ENCODE measurements at places on chromosomes 4 and X.

GRCh38 chr4:123889507-123889906, 492.9 kb downstream of the SPRY1 start:
- no peak for DNase-seq

GRCh38 chrX:16462912-16463311, 187.0 kb upstream of the S100G start:
- no peak for DNase-seq

DNA sequence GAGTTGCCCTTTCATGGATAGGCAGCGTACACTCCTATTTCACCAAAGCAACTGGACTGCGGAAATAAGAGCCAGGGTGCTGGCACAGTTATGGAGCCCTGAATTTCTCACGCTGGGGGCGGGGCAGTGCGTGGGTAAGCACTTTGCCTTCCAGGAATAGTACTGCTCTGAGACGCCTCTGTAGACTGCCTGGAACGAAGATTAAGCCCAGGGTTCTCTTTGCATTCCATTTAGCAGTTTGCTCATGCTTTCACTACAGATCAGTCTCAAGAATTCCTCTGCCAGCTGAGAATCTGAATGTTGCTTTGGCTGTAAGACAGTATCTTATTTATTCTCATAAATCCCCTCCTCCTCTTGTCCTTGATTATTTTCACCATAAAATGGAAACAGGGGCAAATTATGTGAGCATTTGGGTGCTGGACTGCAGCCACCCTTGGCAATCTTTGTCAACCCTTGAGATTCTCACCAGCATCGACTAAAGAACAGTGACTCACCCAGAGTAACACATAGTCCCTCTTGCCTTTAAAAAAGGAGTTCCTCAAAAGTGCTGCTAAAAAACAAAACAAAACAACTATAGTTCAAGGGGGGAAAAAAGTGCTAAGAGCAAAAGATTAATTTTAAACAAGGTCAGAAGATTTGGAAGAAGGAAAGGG, 88.9 kb upstream of the CITED1 start:
- DNase-seq = no peak

DNA sequence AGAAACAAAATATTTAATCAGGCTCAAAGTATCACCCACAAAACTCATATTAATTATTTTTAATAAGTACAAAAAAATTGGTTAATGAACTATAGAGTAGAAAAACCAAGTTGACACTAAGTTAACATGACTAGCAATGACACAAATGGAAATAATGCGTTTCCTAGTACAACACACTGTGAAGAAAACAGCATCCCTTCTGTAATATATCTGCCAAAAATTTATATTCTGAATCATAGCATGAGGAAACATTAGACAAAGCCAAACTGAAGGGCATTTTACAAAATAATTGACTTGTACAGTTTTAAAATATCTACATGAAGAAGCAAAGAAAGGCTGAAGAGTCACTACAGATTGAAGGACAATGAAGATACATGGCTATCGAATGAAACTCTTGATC, 477.6 kb upstream of the INTU start:
- no peak for DNase-seq

- no peak for DNase-seq
These were observed 5.6 kb downstream of the PCDH10 start for GRCh38 chr4:133154725-133155124.

DNA sequence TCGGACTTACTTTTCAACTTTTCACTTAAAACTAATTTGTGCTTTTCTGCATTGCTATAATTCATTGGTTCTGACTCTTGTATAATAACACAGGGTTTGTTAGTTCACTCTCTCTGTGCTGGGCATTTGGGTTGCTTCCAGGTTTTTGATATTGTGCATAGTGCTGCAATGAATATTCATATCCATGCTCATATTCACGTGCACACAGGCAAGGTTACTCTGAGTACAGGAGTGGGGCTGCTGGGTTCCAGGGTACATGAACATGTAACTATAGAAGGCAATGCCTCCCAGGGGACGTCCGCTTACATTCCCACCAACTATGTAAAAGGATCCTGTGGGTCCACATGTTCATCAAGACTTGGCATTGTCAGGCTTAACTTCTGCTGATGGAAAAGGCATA, 117.2 kb downstream of the ADGRA3 start:
- DNase-seq = no peak

DNA sequence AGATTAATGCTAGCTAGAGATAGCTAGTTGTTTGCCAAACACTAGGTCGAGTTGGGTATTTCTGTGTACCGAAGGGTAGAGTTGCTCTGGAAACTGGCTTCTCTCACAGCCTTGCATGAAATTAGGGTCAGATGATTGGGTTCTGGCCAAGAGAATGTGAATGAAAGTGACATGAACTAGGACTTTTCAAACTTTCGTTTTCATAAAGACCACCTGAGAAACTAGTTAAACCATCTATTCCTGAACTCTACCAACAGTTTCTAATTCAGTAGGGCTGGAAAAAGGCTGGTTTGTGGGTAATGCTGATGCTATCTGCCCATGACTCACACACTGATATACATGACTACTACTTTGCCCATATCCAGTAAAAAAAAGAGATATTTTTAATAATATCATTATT, 157.6 kb downstream of the GASK1B start:
- DNase-seq = no peak

- DNase-seq = no peak
These were observed 231.5 kb downstream of the UNC5C start for GRCh38 chr4:95317085-95317793.

GRCh38 chrX:20267931-20268701, 1.4 kb upstream of the RPS6KA3 start:
- no peak for DNase-seq

DNA sequence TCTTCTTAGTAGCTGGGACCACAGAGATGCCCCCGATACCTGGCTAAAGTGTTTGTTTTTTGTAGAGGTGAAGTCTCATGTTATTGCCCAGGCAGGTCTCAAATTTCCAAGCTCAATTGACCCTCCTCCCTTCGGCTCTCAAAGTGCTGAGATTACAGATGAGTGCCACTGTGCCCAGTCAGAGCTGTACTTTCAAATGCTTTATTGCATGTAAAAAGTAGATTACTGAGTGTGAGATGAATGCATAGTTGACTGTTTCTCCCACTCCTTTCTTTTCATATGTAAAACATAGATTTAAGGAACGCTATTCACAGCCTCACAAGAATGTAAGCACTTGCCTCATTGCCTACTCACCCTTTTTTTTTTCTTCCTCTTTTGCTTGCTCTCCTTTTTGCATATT, 984.4 kb upstream of the PABPC4L start:
- no peak for DNase-seq

DNA sequence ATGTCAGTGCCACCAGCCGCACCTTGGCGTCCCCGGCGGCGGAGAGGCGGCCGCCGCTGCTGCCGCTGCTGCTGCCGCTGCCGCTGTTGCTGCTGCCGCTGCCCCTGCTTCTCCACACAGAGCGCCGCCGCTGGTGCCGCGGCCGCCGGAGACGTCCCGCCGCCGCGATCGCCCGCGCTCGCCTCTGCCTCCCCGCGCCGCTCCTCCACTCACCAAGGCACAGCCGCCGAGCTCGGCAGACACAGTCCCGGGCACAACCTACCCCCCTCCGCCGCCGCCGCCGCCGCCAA, at the start of gene PPP3CA:
PPP3CA (minus strand) TSS at position 260 of the 290 bp plus-strand sequence.
- no peak for DNase-seq

- DNase-seq = no peak
These were observed 131.9 kb downstream of the FHIP1A start for GRCh38 chr4:151540728-151541388.

- DNase-seq = no peak
These were observed 1222.4 kb upstream of the AGA start for GRCh38 chr4:178664621-178665020.

GRCh38 chr4:57344296-57344695, 234.1 kb upstream of the IGFBP7 start:
- no peak for DNase-seq

GRCh38 chrX:12997906-12998687, 23.2 kb downstream of the TMSB4X start:
- peak; percentile 50 for DNase-seq

GRCh38 chr4:40934676-40935075, 184.9 kb downstream of the NSUN7 start:
- no peak for DNase-seq

GRCh38 chrX:67543818-67544217, at the start of gene AR:
Gene AR, plus strand, starts transcription at chrX:67544021. Its CDS starts 1,126 bp downstream, at chrX:67545147.
- no peak for DNase-seq

GRCh38 chr4:57989430-57989829, 879.2 kb upstream of the IGFBP7 start:
- no peak for DNase-seq

DNA sequence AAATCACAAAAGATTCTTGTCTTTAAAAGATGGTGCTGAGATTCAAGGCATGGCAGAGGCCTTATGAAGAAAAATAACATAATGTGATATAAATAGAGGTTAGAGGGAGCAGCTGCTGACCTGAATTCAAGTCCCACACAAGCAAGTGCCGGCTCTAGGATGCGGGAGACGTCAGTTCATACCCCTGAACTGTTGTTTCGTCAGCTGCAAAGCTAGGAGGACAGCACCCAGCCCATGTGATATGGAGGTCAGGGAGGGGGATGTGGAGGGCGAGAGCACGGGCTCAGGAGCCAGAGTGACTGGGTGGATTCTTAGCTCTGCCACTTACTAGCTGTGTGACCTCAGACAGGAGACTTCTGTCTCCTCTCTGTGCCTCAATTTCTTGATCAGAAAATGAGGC, 77.9 kb downstream of the JAKMIP1 start:
- DNase-seq = no peak

DNA sequence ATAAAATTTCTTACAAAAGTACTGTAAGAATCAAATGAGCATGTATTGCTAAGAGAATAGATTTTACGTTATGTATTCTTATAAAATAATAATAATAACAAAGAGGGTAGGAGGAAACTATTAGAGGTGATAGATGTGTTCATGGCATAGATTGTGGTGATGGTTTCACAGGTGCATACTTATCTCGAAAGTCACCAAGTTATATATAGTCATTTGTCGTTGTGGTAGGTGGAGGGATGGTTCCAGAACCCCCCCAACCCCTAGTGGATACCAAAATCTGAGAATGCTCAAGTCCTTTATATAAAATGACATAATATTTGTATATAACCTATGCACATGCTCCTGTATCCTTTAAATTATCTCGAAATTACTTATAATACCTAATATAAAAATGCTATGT, 36.7 kb upstream of the H2AZ1 start:
- DNase-seq = no peak

DNA sequence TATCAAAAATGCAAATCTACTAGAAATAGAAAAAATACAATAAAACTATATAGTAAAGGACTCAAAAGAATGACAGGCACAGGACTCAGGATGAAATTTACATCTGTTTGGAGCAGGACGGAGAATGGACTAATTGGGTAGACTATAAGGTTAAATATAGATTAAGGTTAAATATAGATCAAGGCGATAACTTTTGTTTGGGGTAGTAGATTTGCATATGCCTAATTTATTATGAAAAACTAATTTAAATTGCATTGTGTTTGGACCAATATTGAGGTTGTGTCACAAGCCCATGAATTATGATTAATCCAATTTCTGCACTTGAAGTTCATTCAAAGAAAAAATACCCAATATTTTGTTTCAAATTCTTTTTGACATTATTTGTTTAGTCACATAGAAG, 31.0 kb downstream of the MTHFD2L start:
- DNase-seq = no peak

DNA sequence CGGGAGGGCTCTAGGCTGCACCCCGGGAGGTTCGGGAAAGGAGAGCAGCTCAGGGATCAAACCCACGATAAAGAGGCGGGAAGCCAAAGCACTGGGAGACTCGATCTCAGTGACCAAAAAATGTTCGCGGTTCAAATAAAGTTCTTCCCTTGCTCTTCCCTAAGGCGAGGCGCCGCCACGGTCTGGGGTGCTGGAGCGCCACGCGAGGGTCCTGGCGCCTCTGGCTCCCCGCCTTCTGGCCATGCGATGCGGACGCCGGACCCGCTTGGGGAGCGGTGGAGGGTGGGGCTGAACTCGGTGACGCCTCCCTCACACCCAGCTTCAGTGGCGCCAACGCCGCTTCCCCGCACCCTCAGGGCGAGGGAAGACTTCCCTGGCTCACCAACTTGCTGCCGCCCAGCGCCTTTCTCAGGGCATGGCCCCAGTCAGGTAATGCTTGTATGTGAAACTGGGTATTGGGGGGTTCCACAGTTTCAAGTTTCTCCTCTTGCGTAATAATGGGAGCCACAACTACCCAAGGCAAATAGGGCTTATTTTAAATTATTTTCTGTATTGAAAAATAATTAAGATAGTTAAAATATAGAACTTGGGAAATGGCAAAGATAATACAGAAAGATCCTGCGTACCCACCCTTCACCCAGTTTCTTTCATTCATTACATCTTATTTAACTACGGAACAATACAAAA, at the start of gene QRFPR:
QRFPR (minus strand) TSS at position 243 of the 687 bp plus-strand sequence. CDS start 371 bp downstream, outside the sequence.
- peak; percentile 8 for DNase-seq

GRCh38 chrX:95974096-95974470, 710.6 kb upstream of the DIAPH2 start:
- no peak for DNase-seq

- no peak for DNase-seq
These were observed 6.9 kb downstream of the SH3RF1 start for GRCh38 chr4:169263791-169264392.

GRCh38 chrX:133654811-133655210, 239.5 kb upstream of the GPC4 start:
- DNase-seq = no peak

DNA sequence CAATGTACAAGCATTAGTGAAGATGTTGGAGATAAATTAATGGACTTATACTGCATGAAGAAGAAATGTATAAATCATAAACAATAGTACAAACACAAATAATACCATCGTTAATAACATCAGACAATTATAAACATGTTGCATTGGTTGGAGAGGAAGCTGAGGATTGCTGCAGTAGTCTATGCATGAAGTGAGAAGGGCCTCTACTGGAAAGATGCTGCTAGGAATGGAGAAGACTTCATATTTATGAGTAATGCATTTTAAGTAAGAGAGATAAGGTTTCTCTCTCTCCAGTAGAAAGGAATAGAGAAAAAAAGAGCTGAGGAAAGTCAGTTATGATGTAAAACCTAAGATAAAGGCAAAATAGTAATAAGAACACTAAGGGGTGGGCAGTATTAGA, 247.8 kb downstream of the GRID2 start:
- DNase-seq = no peak

GRCh38 chrX:45954026-45954425, 591.2 kb downstream of the ZNF674 start:
- DNase-seq = no peak

DNA sequence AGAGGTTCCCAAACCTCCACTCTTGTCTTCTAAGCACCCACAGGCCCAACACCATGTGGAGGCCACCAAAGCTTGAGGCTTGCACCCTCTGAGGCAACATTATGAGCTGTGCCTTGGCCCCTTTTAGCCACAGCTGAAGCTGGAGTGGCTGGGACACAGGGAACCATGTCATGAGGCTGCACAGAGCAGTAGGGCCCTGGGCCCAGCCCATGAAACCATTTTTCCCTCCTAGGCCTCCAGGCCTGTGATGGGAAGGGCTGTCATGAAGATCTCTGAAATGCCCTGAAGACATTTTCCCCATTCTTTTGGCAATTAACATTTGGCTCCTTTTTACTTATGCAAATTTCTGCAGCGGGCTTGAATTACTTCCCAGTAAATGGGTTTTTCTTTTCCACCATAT, 14.8 kb downstream of the RBMXL3 start:
- no peak for DNase-seq

GRCh38 chr4:20381005-20381404, 129.3 kb downstream of the SLIT2 start:
- DNase-seq = no peak
